Activated naive CD4-positive, alpha-beta T cell treated with Interleukin-2 at 50 U/mL for 16 hours (primary cell): ENCODE measurements at places on chromosomes 12 and 14.

- DNase-seq: no peak
These were observed 16.8 kb upstream of the SDR39U1 start for GRCh38 chr14:24459331-24459730.

DNA sequence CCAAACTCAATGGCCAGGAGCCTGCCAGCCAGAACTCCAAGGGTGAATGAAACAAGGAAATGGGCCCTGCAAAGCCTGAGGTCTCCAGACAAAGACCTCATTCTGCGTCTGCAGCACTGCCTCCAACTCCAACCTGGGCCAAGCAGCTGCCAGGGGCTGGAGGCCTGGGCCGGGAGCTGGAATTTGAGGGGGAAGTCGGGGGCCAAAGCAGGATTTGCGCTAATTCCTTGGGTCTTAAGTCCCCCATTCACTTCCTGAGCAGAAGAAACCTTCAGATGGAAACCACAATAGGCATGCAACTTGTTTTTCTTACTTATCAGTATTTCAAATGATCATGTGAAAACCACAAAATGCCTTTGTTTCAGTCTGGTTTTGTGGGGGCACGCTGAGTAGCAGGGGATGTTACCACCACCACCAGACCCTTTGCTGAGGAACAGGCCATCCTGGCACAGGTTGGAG lies 23.0 kb upstream of the TC2N start:
- no peak for DNase-seq

GRCh38 chr14:89654998-89655397 lies 238.0 kb upstream of the FOXN3 start:
- no peak for DNase-seq

DNA sequence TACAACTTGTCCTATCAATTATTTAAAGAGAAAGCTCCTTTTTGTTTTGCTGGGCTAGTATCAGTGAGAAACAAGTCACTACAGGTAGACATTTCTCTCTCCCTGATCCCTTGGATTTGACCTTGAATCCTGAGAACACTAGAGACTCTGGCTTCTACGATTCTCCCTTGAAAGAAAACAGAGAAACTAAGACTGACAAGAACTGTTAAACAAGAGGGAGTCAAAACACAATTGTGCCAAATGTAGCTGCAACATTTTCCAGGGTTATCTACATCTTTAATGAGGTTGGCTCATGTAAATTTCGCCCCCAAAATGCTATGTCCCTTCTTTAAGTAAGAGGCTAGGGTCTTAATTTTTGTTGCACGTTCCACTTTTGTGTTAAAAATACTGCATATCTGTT lies 62.4 kb downstream of the SLC38A1 start:
- DNase-seq: no peak

DNA sequence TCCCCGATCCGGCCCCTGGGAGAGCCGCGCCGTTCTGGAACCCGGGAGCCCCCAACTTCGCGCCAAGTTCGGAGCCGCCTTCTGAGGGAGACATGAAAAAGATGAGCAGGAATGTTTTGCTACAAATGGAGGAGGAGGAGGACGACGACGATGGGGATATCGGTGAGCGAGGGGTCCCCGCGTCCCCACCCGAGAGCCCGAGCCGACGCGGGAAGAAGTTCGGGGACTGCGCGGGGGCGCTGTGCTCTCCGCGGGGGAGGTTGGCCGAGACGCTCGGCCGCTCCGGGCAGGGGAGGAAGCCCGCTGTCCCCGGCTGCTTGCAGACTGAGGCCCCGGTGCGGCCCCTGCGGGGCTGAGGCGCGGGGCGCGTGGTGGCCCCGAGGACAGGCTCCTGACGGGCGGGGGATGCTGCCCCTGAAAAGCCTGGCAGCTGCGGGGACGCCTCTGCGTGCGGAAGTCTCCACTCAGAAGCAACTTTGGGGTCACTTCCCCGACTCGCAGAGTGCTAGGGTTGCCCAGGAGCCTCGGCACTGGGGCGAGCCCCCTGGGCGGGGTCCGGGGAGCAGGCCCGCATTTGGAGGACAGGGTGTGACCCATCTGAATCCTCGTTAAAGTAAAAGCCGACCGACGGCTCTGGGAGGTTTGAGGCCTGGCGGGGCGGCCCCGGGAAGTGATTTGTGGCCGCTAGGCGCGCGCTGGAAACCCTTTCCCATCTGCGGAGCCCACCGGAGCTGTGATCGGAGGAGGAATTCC lies 511 bp downstream of the ANO6 start:
- DNase-seq: peak; percentile 54

GRCh38 chr14:73723797-73724661 lies 9.8 kb upstream of the PNMA1 start:
- no peak for DNase-seq
